ENCODE measurements at places on chromosomes 3 and 15.

DNA sequence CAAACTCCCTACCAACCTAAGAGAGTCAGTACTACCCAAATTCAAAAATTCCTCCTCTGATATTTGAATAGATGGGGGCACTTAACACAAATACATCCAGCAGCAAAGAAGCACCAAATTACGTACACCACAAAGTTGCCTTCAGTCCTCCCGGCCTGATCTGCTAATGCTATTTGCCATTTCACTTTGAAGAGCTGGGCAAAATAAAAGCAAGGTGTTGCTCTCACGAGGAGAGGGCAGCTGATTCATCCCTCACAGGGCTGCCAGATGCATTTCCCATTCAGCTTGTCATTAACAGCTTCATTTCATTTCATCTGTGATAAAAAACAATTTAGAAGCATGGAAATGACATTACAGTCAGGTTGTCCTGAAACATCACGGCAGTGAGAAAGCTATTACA lies 283.4 kb upstream of the VEPH1 start:
- no peak for DNase-seq

GRCh38 chr15:94259863-94260262 lies 28.5 kb downstream of the MCTP2 start:
- DNase-seq, result no peak

DNA sequence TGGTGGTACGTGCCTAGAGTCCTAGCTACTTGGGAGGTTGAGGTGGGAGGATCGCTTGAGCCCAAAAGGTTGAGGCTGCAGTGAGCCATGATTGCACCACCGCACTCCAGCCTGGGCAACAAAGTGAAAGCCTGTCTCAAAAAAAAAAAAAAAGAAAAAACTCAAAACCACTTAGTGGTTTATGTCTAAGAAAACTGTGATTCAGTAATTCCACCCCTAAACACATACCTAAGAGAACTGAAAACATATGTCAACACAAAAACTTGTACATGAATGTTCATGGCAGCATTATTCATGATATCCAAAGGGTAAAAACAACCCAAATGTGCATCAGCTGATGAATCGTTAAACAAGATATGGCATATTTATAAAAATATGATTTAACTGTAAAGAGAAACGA lies 14.3 kb downstream of the SPG21 start:
- no peak for DNase-seq

GRCh38 chr3:186093271-186093900 lies 15.5 kb downstream of the ETV5 start:
- no peak for DNase-seq

DNA sequence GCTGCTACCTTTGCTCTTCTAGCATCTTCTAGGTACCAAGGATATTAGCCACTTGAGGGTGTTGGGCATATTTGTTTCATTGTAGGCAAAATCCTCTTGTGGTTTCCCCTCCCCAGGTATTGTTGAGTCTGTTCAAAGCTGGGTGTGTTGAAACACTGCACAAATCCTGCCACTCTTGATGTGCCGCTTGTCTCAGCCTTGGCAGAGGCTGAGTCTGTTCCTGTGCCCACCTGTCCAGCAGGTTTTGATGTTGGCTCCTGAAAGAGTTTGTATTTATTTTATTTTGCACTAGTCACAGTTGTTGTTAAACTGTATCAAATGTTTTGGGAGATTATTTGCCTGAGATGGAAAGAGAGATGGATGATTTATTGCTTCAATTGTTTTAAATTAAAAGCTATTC lies 136.2 kb downstream of the USP13 start:
- no peak for DNase-seq
